Upper lobe of right lung (tissue), 1 donor: ENCODE measurements at places on chromosomes 5 and 9. TPM values are rescaled to one million over a fixed set of nuclear protein-coding genes. Genes with fewer than 3 reads are reported as not detected.
A peak's percentile ranks its signal among the peaks of the same experiment; 100 is the strongest.

GRCh38 chr9:129336601-129337331 lies 158.7 kb upstream of the IER5L start:
- DNase-seq: no peak

GRCh38 chr5:175378444-175379028 lies 65.4 kb downstream of the DRD1 start:
- DNase-seq: no peak

GRCh38 chr9:19554529-19554928 lies 145.7 kb downstream of the ACER2 start:
- no peak for DNase-seq

DNA sequence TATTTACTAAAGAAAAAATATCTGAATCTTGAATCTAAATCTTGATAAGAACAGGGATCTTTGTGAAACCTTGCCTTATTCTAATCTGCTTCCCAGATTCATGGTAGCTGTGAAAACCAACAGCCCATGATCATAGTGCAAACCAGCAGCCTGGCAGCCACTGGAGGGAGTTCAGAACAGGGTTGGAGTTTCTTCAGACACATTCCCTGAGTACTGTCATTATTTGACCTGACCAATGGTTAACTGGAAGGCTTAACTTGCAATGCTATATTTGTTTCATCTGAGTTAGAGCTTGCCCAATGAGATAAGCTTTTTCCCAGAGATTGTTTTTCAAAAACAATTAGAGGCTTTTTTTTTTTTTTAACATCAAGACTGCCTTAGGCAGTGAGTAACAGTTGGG lies 47.8 kb downstream of the LOX start:
- no peak for DNase-seq

DNA sequence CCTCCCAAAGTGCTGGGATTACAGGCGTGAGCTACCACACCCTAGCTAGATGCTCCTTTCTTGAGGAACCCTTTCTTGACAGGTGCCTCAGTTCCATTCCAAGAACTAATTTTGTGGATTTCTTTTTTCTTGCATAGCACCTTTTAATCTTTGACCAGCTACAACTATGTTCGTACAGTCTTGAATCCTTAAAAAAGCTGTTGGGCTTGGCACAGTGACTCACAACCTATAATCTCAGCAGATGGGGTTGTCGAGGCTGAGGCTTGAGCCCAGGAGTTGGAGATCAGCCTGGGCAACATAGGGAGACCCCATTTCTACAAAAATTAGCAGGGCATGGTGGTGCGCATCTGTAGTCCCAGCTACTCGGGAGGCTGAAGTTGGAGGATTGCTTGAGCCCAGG lies 1.3 kb upstream of the ZER1 start:
- no peak for DNase-seq

DNA sequence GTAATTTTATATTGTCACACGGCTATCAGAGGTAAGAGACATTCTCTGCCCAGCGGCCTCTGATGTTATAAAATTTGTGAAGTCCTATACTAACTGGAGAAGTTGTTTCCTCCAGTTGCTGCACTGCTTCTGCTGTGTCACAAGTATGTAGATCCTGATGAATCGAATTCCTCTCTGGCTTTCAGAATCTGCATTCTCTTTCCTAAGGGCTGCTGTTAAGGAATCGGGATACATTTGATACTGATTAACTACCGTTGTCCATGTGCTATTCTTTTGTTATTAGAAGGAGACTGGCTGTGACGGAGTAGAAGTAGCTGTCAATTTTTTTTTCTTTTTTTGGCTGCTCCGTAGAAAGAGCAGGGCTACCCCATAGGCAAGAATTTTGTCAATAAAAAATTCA lies 81.7 kb upstream of the LRRC70 start:
- no peak for DNase-seq

DNA sequence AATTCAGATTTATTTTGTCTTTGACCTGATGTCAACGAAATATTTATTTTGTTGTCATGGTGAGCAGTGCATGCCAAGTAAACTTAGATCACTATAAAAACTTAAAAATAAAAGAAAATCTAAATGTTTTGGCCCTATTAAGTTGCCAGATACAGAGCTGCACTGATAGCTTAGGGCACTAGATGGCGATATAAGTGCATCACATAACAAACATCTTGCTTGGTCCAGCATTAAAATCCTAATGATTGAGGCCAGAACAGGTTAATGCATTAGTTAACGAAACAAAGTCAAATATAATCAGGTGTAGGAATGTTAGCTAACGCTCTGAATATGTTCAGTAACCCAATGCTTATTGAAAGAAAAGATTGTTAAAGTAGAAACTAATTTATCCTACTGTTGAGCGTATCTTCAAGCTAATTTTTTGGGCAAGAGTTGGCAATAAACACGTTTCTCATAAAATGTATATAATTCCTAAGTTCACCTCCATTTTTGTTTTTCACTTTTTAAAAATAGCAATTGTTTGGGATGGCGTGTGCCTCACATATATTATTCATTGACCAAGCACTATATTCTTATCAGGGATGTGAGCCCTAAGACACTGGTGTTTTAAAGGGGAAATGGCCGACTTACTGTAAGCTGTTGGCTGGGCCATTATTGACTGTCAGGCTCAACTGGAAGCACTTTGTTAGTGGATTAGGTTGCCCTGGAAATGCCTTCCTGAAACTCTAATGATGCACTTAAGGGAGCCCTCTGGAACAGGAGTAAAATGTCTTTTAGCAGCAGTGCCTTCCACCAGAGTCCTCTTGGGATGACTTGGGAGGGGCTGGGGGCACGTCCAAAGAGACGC lies 33.3 kb downstream of the KCTD16 start:
- no peak for DNase-seq

DNA sequence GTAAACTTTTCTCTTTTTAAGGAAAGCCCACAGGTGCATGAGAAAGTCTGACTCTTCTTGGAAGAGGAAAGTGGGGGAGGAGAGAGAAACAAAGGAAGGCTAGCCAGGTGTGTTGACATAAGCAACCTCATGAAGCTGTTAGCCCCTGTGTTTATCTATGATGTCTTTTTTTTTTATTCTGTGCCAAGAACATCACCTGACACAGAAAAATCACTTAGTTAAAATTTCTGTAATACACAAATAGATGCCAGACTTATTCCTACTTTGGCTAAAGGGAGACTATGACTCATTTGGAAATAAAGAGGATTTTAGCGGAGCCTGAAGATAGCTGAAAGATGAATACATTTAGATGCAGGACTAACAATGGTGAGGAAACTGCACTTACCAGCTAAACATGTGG lies 58.3 kb downstream of the BAAT start:
- no peak for DNase-seq

- no peak for DNase-seq
Observed at GRCh38 chr9:112367465-112367864, 12.4 kb upstream of the HSDL2 start.

DNA sequence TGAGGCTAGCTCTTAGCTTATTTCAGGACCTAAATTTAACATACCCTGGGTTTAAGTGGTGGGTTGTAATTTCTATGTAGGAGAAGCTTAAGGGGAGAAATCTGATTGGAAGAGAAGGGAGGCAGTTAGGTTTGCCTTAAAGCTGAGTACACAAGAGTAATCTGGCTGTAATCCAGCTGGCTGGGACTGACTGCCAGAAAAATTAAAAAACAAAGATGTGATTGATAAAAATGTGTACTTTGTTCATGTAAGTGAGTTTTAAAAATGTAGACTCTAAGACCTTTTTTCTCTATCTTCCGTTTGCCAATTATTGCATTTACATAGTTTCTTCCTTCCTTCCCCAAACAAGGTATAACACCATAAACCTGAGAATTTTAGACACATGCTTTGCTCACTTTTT lies 17.5 kb upstream of the MSMP start:
- DNase-seq: no peak

DNA sequence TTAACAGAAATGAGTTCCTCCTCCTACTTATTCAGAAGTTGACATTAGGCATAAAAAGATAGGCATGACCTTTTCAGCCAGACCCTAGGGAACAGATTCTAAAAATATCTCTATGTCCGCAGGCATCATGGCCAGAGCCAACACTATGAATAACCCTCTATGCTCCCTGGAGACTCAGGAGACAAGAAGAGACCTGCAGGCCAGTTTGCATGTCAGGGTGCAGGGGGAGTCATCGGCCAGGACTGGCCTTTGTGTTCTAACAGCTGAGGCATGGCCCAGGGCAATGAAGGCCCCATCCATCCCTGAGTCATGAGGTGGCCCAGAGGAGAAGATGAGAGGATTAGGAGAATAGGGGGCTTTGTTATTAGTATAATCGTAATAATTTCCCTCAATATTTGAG lies 93.8 kb downstream of the TMEM215 start:
- no peak for DNase-seq

DNA sequence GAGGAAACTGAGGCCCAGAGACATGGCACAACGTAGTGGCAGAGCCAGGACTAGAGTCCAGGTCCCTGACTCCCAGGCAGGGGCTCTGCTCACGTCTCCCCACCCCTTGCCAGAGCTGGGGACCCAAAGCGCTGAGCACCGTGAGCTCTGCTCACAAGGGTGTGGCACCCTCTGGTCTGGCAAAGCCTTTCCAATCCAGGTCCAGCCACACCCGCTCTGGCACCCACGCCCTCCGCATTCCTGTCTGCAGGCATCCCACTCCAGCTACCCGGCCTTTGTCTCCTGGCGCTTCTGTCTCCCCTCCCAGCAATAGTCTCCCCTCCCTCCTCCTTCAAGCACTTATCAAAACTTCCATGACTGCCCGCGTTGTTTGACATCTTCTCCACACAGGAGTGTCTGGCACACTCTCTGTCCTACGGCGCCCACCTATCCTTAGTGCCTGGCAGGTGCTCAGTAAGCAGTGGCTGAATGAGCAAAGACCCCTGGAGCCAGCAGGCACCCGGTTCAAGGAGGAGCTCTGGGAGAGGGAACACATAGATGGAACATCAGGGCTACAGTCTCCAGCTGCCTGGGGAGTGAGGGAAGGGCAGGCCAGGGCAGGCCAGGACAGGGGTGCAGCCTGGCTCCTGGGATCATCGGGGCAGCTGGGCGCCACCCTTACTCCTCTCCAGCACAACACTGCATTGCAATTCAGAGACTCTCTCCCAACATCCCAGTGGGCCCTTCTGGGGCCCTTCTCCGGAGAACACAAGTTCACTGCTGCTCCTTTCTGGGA lies 12.0 kb downstream of the HIGD2A start:
- DNase-seq: peak; percentile 62

DNA sequence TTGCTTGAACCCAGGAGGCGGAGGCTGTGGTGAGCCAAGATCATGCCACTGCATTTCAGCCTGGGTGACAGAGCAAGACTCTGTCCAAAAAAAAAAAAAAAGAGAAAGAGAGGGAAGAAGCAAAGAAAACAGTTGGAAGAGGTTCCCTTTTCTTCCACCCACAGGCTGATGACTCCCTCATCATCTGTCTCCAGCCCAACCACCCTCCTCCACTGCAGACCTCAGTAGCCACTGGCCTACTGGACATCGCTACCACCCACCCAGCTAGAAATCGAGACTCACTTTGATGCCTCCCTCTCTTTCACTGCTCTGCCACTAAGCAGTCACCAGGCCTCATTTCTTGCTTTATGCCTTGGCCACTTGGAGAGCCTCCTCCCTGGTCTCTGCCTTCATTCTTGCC lies 71.2 kb downstream of the NIPSNAP3B start:
- no peak for DNase-seq

- no peak for DNase-seq
Observed at GRCh38 chr5:159512064-159512463, 181.8 kb upstream of the IL12B start.

DNA sequence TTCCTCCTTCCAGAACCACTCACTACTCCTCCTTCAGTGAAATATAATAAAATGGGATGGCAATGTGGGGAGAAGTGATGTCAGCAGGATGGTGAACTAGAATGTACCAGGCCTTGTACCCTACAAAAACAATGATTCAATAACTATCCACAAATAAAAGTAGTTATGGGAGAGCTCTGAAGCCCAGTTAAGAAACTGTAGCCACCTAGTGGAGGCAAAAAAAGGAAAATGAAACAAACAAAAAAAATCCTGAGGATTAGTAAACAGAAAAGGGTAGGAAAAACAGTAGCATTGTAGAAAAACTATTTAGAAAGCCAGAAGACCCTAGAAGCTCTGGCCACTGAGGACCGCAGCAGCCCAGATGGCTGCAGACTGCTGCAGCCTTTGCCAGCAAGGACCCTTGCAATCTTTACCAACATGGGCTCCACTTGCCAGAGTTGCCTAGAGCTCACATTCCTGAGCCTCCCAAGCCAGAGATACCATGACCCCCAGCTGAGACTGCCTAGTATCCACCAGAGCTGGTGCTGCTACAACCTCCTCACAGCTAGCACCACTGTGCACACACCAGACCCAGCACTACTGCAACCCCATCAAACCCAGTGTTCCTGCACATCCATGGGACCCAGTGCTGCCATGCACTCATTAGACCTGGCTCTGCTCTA lies 259.7 kb upstream of the MSX2 start:
- no peak for DNase-seq

- no peak for DNase-seq
Observed at GRCh38 chr5:33848554-33848953, 43.2 kb downstream of the ADAMTS12 start.

DNA sequence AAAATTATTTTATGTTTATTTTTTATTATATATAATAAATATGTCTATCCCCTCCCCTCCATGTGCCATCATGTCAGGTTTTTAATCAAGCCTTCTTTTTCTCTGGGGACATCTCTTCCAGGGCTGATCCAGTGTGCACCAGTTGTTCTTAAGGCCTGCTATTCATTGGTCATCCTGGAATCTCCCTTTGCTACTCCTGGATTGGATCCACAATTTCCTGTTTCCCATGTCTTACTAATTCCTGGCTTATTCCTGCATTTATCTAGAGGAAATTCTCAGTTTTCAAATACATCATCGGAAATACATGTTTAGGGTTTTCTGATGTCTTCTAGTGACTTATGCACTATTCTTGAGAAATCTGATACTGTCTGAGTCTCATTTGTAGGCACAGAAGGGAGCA lies 56.8 kb downstream of the ANGPTL2 start:
- no peak for DNase-seq

DNA sequence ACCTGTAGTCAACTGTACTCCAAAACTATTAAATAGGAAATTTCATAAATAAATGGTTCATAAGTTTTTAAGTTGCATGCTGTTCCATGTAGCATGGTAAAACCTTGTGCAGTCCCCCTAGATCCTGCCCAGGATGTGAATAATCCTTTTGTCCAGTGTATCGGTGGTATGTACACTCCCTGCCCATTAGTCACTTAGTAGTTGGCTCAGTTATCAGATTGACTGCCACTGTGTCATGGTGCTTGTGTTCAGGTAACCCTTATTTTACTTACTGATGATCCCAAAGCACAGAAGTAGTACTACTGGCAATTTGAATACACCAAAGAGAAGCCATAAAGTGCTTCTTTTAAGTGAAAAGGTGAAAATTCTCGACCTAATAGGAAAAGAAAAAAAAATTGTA lies 134.2 kb downstream of the RNF180 start:
- no peak for DNase-seq

Gene BRD3
- 38.4 TPM for total RNA-seq

Gene ANKRD31
- total RNA-seq: 0.14 TPM

Gene PLAC8L1
- not detected for total RNA-seq

Gene TAF11L5
- not detected for total RNA-seq

Gene LHFPL2
- total RNA-seq: 41.0 TPM

Gene CEP72
- total RNA-seq: 13.2 TPM

Gene ANXA2R
- 4.8 TPM for total RNA-seq

Gene ADAMTS12
- 11.2 TPM for total RNA-seq
